BJ (cell line): ENCODE measurements at places on chromosomes 1 and 21. TPM values are rescaled to one million over a fixed set of nuclear protein-coding genes. Genes with fewer than 3 reads are reported as not detected.

The HCN3 gene
- polyA plus RNA-seq: 1.8 and 4.0 TPM in 2 replicates

The GNAI3 gene
- polyA plus RNA-seq: 4.7 and 9.6 TPM in 2 replicates

DNA sequence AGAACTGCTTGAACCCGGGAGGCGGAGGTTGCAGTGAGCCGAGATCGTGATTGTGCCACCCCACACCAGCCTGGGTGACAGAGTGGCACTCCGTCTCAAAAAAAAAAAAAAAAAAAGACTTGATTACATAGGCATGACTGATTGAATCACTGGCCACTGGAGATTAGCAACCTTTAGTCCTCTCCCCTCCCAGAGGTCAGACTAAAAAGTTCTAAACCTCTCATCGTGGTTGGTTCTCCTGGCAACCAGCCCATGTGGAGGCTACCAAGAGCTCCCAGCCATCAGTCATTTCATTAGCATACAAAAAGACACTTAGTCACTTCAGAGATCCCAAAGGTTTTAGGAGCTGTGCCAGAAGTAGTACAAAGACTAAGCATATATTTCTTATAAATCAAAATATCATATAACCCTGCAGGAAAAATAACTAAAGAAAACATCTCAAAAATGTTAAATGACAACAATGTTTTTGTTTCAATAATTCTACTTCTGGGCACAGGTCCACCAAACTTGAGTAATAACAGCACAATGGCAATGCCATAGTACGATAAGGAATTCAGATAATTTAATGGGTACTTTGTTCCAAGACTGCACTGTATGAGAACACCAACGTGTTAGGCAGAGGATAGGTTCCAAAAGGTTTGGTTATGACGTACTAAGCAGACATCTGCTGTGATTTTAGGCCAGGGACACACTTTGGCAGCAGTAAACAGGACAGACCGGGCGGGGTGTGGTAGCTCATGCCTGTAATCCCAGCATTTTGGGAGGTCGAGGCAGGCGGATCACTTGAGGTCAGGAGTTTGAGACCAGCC is 18.1 kb downstream of the USP48 start:
- peak; percentile 76 for DNase-seq

GRCh38 chr1:215416497-215416896 is 150.6 kb upstream of the KCTD3 start:
- DNase-seq: no peak

DNA sequence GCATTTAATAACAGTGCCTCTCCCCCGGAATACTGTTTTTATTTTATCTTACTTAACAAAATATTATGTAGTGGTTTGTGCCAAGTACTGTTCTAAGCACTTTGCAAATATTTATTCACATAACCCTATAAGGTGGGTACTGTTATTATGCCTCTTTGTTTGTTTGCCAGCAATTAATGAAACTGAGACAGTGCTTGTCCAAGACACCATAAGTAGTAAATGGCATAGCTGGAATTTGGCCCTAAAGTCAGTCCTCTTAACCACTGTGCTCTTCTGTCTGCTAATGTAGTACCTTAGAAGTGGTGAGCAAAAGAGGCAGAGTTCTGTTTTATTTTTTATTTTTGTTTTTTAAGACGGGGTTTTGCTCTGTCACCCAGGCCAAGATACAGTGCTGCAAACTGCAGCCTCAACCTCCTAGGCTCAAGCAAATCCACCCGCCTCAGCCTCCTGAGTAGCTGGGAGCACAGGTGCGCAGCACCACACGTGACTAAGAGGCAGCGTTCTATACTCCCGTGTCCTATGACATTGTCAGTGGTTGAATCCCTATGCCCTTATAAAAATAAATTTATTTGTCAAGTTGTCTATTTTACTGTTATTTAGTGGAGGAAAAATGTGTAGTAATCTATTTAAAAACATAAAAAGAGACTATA is 165.8 kb downstream of the CLEC20A start:
- DNase-seq: no peak

DNA sequence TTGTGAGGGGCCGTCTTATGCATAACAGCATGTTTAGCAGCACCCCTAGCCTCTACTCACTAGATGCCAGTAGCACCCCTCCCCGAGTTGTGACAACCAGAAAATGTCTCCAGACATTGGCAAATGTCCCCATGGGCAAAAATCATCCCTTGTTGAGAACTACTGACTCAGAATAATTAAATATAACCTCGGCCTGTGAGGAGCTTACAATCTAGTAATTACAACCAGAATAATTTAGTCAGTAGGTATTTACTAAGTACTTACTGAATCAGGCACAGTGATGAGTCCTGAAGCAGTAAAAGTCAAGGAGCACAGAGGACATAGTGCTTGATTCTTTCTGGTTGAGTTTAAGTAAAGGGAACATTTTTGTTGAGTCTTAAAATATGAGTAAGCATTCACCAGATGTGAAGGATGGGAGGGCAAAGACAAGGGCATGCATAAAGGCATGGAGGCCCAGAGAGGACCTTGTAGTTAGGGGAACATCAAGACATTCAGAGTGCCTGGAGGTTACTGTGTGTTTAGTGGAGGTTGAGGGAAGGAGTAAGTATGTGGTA is 44.1 kb upstream of the KCNQ4 start:
- DNase-seq: peak; percentile 63
